A549 treated with Hydrocortisone at 1 μM for 4 hours (cell line): ENCODE measurements at places on chromosomes 13 and 19. TPM values are rescaled to one million over a fixed set of nuclear protein-coding genes. Genes with fewer than 3 reads are reported as not detected.

Gene ZNF613
- total RNA-seq = 0.63 to 1.9 TPM (median 1.5 TPM) in 5 replicates

Gene SMIM17
- 0.10 TPM in 1 of 5 replicates, not detected in the others for total RNA-seq

Gene MBD3L2
- not detected in 5 replicates for total RNA-seq

Gene EPS8L1
- total RNA-seq = 3.6 to 6.4 TPM (median 5.4 TPM) in 5 replicates

Gene WDR87
- not detected in 5 replicates for total RNA-seq

Gene SLC6A16
- total RNA-seq = 0.77 to 1.3 TPM (median 0.85 TPM) in 5 replicates

Gene MAST1
- 1.3 to 2.1 TPM (median 1.8 TPM) in 5 replicates for total RNA-seq
